Activated CD8-positive, alpha-beta memory T cell treated with anti-CD3 and anti-CD28 coated beads for 1 hour (primary cell): ENCODE measurements at places on chromosomes 5 and 9.
A peak's percentile ranks its signal among the peaks of the same experiment; 100 is the strongest.

DNA sequence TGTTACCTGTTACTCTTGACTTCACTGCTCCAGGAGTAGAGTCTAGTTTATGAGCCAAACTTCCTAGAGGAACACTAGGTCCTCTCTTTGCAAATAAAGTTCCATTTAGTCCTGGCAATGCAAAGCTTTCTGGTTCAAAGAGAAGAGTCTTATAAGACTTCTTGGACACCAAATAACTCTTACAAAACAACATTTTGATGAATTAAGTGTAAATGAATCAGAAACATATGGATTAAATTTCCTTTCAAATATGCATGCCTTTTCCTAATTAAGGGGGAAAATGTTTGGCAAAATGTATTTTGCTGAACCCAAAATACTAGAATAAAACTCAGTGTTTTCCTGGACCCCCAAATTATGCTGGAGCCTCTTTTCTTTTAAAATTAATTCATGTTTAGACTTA, 388.0 kb downstream of the FGF10 start:
- no peak for DNase-seq

DNA sequence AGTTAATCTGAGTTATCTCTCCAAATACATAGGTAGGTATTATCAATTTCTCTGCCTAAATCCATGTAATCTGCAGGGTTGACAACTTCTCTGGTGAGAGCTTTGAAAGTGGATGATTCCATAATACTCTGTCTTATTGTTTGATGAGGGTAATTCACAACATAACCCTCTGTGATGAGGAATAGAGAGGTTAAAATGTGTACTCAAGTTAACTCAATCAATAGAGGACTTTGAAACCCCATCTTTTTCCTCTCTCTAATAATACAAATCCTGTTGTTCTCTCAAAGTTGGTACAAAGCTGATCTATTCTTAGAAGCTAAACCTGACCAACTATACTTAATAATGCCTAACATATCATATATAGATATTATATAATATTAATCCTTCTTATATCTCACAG, 100.1 kb downstream of the PLPPR1 start:
- DNase-seq = no peak

DNA sequence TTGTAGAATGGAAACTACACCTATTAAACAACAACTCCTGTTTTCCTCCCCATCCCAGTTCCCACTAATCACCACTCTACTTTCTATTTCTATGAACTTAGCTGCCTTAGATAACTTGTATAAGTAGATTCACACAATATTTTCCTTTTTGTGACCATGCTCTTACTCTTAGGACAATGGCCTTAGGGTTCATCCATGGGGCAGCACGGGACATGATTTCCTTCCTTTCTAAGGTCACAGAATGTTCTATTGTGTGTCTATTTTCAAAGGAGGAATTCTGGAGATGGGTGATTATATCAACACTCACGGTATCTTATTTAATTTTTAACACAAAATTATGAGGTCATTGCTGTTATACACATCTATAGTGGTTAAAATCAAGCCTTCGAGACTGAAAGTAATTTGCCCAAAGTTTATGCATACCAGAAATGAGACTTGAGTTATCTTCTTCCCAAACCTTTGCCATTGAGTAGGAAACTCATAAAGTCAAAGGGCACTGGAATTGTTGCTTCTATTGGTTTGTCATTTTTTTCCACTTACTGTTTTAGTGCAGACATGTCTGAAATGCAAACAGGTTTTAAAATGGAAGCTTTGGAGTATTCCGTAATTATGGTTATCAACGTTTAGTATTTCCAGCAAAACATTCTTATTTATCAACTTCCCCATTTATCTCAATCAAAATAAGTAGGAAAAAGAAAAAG, 23.6 kb downstream of the CTSL start:
- no peak for DNase-seq

DNA sequence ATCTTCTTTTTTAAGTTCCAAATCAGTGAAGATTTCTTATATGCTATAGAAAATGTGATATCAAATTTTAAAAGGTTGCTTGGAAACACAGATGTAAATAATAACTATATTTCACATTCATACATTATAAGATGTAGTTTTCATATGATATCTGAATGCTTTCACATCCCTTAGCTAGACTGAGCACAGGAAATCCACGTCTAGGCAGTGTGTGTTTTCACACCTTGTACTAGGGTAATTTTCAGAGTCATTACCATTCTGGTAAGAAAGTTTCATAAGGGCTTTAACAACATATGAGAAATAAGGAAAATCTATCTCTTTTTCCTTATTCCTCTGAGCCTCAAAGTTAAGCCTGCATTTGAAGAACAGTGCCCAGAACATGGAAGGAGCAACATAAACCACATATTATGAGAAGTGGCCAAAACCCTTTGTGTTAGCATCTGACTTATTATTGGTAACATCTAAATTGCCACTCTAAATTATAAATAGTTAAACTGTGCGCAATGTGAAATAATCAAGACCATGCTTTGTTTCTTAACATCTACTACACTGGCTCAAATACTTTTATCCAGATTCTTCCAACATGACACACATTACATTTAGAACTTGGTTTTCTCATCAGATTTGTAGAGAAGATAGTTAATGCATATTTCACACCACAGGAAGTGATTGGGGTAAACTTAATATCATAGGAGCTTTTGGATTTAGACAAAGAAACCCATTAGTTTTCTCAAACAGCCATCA, 113.3 kb downstream of the PPP2R2B start:
- DNase-seq = no peak

DNA sequence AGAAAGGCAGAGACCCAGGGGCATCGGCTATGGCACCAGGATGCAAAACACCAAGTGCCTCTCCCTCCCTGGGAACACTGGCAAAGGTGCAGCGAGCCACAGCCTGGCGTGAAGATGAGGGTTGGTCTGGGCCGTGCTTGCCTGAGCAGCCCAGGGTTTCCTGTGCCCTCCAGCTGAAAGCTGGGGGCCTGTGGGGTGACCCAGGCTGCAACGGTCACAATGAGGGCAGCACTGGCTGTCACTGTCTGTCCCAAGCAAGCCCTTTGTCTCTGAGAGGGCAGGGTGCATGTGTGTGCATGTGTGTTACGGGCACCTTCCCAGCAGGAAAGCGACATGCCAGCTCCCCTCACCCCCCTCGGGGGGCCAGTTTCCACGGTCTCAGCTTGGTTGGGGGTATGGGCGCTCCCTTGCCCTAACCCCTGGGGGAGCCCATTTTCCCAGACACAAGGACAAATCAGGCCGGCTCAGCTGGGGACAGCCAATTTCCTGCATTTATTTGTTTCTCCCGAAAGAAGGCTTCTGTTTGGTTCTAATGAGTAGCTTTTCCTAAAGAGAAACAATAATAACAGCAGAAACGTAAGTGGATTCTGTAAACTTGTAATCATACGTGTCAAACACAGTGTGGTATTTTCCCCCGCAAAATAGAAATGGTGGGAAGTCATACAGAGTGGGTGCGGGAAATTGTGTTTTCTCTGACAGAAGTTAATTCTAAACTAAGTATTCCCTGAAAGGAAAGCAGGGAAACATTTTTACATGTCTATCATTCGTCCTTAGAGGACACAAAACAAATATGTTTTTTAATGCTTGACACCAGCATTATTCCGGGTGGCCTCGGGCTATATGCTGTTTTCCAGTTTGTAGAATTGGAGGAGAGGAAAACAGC, 21.3 kb downstream of the MRPL36 start:
- no peak for DNase-seq

- DNase-seq = no peak
These were observed 129.6 kb upstream of the HMHB1 start for GRCh38 chr5:143682246-143682905.

GRCh38 chr9:86119457-86119856, 20.1 kb upstream of the GOLM1 start:
- DNase-seq = no peak

- no peak for DNase-seq
These were observed 82.2 kb upstream of the NFIB start for GRCh38 chr9:14396171-14396570.

DNA sequence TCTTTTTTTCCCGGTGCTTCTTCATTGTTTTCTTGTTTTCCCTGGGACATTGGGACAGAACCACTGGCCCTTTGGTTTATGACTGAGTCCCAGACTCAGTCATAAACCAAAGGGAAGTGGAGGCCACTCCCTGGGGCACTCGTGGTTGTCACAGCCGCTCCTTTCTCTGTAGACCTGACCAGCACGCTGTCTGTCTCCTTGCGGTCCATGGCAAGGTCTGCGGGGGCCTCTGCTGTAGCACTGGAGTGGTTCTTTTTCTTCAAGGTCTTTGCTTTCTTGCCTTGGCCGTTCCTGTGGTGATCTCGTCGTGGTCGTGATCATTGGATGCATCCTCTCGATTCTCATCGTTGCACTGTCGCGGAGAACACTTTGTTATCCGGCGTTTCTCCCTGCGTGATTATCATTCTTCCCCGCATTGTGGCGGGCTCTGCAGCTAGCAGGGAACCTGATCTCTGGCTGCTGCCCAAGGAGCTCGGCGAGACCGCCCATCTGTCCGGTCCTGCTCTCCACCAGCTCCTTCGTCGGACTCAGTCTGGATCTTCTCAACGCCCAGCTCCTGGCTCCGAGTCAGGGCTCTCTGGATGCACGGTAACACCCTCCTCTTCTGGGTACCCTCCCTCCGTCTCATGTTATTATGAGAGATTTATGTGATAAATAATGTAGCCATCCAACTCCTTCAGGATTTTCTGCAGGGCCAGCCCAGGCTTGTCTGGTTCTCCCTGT, 43.5 kb upstream of the MPDZ start:
- DNase-seq = no peak

DNA sequence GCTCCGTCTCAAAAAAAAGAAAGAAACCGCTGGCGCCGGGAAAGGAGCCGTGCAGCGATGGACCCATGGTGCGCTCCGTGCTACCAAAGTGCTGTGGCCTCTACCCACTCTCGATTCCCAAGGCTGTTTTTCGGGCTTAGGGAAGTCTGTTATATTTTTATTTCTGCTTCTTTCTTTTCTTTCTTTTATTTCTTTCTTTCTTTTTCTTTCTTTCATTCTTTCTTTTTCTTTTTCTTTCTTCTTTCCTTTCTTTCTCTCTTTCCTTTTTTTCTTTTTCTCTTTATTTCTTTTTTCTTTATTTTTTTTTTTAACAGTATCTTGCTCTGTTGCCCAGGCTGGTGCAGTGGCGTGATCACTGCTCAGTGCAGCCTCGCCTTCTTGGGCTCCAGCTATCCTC, 87.5 kb downstream of the ANXA2R start:
- no peak for DNase-seq

DNA sequence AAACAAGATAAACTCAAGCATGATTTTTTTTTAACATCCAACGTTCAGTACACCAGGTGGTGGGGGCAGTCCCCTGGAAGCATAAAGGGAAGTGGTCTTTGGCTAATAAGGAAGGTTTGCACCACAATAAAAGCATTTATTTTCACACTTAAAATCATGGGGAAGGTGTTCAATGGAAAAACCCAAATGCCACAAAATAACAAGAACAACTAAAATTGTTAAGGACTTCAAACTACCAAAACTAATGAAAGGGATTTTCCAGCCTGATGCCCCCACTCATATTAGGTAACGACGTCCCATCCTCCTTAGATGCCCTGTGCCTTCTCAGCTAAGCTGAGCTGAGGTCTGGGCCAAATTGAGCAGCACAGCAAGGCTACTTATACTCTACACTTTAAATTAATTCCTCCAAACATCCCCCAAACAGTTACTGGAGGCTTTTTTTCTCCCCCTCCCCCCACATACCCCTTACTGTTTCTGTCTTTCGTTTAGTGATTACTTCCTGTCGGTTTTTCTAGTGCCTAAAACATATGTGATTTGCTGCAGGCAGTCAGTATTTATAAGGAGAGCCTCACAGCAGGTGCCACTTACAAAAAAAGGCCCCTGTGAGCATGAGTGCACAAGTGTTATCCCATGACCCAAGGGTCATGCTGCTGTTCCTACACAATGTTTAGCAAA, 259.7 kb upstream of the ZNF608 start:
- DNase-seq = no peak

DNA sequence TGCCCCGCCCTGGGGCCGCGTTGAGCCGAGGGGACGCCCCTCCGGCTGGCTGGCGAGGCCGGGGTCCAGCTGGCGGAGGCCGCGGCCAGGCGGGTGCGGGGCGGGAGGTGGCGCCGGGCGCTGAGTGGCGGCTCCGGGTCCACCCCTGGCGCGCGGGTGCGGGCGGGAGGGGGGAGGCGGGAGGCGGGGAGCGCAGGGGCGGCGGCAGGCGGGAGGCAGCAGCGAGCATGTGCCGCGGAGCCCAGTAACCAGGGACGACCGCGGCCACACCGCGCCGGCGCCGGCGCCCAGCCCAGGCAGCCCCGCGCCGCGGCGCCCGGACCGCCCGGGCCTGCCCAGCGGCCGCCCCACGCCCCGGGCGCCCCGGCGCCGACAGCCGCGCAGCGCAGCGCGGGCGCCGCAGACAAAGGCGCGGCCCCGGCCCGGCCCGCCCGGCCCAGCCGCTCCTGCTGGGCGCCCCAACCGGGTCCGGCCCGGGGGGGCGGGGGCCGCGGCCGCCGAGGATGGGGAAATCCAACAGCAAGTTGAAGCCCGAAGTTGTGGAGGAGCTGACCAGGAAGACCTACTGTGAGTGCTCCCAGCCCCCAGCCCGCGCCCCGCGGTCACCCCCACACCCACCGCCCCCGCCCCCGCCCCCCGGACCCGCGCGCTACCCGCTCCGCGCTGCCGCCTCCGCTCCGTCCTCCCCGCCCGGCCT, at the start of gene NCS1:
Gene NCS1 (plus strand): TSS at position 244 of the 697 bp plus-strand sequence. CDS start 260 bp downstream, at position 504.
- DNase-seq = peak; percentile 25

DNA sequence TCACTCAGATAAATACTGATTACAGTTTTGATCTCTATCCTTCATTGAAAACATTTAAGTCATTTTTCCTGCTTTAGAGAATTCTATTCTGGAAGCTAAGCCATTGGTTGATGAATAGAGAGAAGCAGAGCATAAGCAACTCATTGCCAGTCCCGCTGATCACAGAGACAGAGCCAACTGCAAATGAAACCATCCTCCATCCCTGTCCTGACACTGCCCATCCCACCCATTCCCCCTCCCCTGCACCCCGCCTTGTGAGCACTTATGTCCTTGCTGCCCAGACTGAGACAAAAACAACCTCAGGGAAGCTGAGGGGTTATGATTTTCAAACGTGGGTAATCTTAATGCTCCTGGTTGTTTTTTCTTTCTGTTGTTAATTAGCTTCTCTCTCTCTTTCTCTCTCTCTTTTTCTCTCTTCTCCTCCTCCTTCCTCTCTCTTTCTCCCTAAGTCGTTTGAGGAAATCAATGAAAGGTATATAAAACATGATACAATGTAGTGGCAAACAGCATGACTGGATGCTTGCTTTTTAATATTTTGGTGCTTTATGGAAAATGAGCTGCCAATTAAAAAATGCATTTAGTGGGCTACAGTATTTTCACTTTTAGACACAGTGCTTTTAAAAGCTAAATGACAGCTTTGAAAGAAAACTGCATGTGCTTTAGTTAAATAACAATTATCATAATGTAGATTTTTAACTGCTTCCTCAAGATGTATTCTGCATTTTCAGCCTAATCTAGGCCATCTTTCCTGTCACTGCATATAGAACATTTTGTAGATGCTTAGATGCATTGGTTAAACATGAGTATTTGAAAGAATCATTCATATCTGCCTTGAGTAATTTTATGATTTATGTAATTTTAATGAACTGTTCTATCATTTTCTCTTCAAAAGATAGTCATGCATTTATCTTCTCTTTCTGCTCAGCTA, 57.3 kb downstream of the CMYA5 start:
- no peak for DNase-seq

GRCh38 chr5:173809014-173809413, 79.1 kb upstream of the CPEB4 start:
- DNase-seq = no peak
